Fibroblast of villous mesenchyme (primary cell): ENCODE measurements at places on chromosomes 11 and 22. TPM values are rescaled to one million over a fixed set of nuclear protein-coding genes. Genes with fewer than 3 reads are reported as not detected.

The WNT11 gene
- total RNA-seq = under 0.01 TPM in 1 of 2 replicates, not detected in the other

The OSM gene
- 0.43 TPM in 1 of 2 replicates, not detected in the other for total RNA-seq

The WBP2NL gene
- 0.32 and 0.43 TPM in 2 replicates for total RNA-seq

The MRGPRX4 gene
- not detected in 2 replicates for total RNA-seq

The APOL5 gene
- not detected in 2 replicates for total RNA-seq

The HEPN1 gene
- not detected in 2 replicates for total RNA-seq

The TEX12 gene
- total RNA-seq = 0.32 TPM in 1 of 2 replicates, not detected in the other

The APLP2 gene
- 180 and 278 TPM in 2 replicates for total RNA-seq

The HTR3B gene
- not detected in 2 replicates for total RNA-seq

The ZNRF3 gene
- total RNA-seq = 1.7 and 3.9 TPM in 2 replicates

The IFITM10 gene
- total RNA-seq = 0.32 and 0.43 TPM in 2 replicates

The OR8G5 gene
- not detected in 2 replicates for total RNA-seq

The CBLIF gene
- not detected in 2 replicates for total RNA-seq

The SERHL2 gene
- total RNA-seq = 2.2 and 2.3 TPM in 2 replicates

- no peak for DNase-seq
These were observed 45.6 kb downstream of the IGSF9B start for GRCh38 chr11:133911171-133911570.

DNA sequence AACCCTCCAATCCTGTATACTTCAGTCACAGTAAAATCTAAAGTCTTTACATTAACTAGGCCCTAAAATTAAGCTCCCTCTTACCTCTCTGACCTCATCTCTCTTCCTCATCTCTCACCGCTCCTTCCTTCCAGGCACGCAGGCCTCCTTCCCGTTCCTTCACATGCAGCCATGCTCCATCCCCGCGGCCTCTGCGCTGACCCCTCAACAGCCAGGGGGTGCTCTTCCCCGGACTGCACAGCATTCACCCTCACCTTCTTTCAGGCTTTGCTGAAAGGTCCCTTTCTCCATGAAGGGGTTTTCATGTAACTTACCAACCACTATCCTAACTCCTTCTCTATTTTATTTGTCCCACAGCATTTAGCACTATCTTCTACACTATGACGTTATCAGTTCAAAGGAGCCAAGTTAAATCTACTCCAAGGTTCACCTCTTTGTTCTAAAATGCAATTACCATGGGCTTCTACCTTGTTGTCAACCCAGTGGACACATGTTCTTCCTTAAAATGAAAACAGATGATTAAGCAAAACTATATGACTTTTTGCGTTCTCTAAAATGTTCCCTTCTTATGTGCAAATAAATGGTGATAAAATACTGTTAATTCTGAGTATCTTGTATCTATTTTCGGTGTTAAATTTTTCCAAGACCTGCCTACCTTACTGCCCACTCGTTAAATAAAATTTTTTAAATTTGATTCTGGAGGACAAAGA, 57.8 kb upstream of the APOA1 start:
- DNase-seq = no peak

- no peak for DNase-seq
These were observed 204.5 kb downstream of the GUCY1A2 start for GRCh38 chr11:106813806-106814205.

DNA sequence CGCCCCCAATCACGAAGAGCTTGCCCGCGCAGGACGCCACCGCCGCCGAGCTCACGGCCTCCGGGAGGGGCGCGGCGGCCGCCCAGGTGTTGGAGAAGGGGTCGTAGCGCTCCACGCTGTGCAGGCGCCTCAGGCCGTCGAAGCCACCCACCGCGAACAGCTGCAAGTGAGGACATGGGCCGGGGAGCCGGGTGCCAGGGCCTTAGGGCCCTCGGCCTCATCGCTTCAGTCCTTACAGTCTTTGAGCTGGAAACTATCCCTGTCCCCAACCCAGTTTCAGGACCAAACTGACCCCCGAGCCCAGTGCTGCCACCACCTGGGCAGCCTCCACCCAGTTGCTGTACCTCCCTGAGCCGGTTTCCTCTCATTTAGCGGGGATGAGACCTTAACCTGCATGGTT, 7.6 kb downstream of the KLHL35 start:
- no peak for DNase-seq

DNA sequence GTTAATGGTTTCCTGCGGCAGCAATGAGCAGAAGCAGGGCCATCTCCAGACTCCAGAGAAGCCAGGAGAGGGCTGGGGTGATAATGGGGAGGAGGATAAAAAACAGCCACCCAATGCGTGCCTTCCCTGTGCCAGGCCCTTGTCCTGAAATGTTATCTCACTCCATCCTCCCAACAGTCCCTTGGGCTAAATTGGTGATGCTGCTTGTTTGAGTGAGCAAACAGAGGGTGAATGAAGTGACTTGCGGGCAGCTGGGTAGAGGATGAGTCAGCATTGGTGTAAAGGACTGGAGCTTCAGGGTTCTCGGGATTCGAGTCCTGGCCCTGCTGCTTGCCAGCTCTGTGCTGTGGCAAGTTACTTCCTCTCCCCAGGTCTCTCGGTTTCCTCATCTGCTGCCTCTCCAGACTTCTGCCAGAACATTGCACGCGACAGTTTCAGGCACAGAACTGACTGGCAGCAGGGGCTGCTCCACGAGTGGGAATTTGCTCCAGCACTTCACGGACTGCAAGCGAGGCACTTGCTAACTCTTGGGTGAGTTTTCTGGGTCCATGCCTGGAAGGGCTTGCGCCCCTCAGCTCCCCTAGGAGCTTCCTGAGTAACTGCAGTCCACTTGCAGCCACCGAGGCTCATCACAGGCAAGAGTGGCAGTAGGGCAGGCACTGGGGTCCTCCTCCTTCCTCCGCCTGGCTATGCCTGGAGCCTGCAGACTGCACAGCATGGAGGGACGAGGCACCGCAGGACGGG, at the start of gene P2RY6:
Gene P2RY6 (plus strand): TSS at position 403 of the 744 bp plus-strand sequence. CDS start 24,181 bp downstream, outside the sequence.
- peak; percentile 56 for DNase-seq

- no peak for DNase-seq
These were observed 179.0 kb upstream of the LARGE1 start for GRCh38 chr22:34099278-34099677.

GRCh38 chr22:17264321-17265052, 45.3 kb upstream of the ADA2 start:
- DNase-seq = no peak

GRCh38 chr22:19218541-19219233, 40.2 kb upstream of the SLC25A1 start:
- no peak for DNase-seq

- DNase-seq = no peak
These were observed 39.0 kb upstream of the MMP20 start for GRCh38 chr11:102664001-102664752.

GRCh38 chr22:36659762-36660509, 43.6 kb downstream of the CACNG2 start:
- peak; percentile 85 for DNase-seq

- no peak for DNase-seq
These were observed 82.8 kb upstream of the E2F8 start for GRCh38 chr11:19323502-19323901.

DNA sequence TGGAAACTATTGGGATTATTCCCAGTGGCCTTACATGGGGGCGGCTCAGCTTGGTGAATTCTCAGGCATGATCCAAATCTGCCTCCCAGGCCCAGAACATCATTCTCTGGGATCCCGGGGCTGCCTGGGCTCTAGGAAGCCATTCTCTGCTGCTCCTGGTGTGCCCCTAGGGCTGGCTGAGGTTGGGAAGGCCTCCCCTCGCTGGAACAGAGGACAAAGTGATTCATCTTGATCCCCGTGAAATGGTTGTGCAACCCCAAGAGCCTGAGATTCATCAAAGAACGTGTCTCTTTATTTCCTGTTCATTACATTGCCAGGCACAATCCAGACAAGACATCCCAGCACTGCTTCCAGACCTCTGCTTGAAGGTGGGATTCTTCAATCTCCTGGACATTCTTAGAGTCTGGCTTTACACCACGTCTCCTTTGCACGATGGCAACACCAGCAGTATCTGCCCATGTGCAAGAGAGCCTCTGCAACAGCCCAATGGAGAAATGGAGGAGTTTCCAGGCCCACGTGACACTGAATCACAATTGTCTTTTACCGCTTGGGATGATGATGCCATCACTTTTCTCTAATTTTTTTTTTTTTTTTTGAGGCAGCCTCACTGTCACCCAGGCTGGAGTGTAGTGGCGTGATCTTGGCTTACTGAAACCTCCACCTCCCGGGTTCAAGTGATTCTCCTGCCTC, 52.3 kb downstream of the TST start:
- DNase-seq = peak; percentile 63

DNA sequence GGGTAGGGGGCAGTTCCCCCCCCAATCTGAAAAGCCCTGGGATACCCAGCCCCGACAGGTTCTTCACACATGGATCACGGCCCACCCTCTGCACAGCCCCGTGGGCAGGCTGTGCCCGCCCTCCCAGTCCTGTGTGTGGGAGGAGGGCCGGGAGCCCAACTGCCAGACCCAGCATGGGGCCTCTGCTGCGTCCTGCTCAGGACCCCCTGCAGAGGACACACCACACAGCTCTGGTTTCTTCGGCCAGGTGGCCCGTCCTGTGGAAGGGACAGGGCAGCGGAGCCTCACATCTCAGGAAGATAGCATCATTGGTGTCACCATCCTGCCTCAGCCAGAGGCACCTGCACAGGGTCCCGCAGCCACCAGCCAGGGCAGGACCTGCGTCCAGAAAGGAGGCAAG, 396.0 kb downstream of the TBC1D22A start:
- no peak for DNase-seq

- DNase-seq = peak; percentile 67
These were observed 9.1 kb downstream of the SELENOO start for GRCh38 chr22:50209893-50210292.

GRCh38 chr22:26757496-26757895, 100.1 kb downstream of the MIAT start:
- DNase-seq = no peak

- no peak for DNase-seq
These were observed 16.0 kb upstream of the TMPRSS4 start for GRCh38 chr11:118060869-118061268.

DNA sequence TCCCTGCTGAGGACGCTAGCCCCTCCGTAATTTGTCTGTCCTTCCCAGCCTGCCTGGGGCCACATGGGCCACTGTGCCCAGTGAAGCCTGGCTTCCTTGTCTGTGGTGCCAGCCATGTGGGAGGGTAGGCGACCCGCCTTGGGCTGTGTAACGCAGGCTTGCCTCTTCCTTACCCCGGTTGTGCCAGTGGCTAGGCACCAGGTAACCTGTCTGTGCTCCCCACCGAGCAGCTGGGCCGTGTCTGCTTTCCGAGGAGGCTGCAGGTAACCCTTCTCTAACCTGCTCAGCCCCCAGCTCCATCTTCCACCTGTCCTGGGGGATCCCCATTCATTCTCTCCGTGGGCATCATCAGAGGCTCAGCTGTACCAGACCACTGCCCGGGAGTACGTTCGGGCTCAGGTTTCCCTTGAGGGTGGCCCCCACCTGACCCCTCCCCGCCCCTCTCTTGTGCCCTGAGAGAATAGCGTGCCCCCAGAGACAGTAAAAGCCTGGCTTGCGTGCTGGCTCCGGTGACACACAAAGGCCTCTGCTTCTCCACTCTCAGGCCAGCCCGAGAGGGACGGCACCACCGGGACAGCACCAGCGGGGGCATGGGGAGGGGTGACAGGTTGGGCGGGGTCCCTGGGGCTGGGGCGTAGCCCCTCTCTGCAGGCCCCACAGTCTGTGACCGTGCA, 79.1 kb downstream of the CDKN1C start:
- DNase-seq = no peak

- DNase-seq = no peak
These were observed 28.7 kb upstream of the BARX2 start for GRCh38 chr11:129346916-129347315.

DNA sequence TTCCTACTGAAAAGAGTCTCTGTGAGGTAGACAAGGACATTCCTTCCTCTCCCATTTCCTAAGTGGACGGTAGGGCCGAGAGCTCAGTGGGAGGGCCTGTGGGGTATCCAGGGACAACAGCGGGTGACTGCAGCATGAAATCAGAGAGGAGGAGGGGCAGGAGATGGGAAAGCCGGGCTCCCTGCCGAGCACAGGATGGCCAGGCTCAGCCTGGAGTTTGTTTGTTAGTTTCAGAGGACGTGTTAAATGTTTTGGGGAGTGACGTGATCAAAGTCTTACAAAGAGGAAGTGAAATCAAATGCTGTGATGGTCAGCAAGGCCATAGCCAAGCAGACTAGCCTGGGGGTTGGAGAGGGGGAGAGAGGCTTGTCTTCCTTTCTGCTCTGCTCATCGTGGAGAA, 152.7 kb downstream of the ADAMTS15 start:
- DNase-seq = peak; percentile 86

GRCh38 chr11:99271527-99271926, 250.8 kb downstream of the CNTN5 start:
- no peak for DNase-seq

GRCh38 chr22:49853981-49854831, 562 bp downstream of the ZBED4 start:
- peak; percentile 34 for DNase-seq

- DNase-seq = no peak
These were observed 47.2 kb downstream of the DBX1 start for GRCh38 chr11:20113149-20113438.

GRCh38 chr11:63155794-63156193, 11.8 kb upstream of the SLC22A24 start:
- no peak for DNase-seq
